AG20443 (cell line): ENCODE measurements at places on chromosomes 3 and 15.
A peak's percentile ranks its signal among the peaks of the same experiment; 100 is the strongest.

DNA sequence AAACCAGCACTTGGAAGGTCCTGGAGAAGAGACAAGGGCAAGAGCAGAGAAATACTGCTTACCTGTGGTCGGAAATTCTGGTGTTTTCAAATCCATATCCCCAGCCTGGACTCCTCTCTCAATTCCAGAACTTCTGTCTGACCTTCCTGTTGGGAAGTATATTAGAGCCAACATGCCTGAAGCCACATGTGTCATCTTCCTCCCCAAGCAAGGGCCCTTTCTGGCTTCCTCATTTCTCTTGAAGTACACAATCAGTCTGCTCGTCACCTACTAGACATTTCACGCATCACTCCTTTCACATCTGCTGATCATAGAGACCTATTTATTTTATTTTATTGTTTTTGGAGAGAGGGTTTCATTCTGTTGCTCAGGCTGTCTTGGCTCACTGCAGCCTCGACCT lies 8.4 kb downstream of the PARP14 start:
- no peak for DNase-seq

- no peak for DNase-seq
Observed at GRCh38 chr3:67048067-67048714, 50.1 kb downstream of the KBTBD8 start.

DNA sequence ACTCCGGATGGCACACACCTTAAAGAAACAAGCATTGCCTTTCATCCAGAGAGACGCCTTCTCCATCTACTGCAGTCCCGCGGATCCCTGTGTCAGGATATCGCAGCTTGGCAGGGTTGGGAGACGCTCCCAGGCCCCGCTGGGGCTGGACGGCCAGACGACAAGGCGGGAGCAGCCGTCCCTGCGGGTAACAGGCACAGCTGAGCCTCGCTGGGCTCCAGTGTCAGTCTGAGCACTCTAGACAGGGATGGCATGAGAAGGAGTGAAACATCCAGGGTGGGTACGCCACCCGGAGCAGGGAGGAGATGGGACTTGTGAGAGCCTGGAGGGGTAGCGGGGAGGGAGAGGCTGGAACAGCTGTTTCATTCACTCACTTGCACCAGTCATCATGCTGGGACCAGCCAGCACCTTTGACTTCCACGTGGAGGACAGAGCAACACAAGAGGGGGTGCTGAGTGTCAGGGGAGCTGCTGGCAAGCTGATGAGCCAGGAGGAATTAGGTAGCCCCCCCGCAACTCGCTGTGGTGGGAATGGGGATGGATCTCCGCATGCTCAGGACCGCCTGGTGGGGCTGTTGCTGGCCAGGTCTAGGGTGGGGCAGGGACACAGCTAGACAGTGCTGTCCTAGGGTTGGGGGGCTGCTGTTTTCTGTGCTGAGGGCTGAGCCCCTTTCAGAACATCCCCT lies 31.6 kb upstream of the SNRPA1 start:
- no peak for DNase-seq

GRCh38 chr15:41010345-41010744 lies 57.1 kb downstream of the CHAC1 start:
- DNase-seq, result no peak

DNA sequence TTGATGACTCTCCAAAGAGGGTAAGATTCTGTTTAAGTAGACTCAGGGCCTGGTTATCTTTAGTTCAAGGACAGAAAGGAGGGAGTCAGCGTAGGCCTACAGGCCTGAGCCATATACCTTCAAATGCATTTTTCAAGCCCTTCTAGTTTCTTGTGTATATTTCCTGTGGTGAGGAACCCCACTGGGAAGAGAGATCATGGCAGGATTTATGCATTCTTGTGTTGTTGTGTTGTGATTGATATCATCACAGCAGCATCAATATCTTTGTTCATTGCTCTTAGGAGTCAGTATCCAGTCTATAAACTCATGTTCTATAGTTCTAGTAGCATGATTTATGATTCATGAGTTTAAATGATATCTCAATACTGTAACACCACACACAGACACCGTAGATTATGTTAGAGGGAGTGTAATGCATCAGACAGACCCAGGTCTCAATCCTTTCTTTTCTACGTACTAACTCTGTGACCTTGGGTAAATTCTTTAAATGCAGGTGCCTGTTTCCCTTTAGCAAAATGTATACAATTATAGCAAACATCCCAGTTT lies 427.5 kb downstream of the PDCD6IP start:
- DNase-seq, result no peak

DNA sequence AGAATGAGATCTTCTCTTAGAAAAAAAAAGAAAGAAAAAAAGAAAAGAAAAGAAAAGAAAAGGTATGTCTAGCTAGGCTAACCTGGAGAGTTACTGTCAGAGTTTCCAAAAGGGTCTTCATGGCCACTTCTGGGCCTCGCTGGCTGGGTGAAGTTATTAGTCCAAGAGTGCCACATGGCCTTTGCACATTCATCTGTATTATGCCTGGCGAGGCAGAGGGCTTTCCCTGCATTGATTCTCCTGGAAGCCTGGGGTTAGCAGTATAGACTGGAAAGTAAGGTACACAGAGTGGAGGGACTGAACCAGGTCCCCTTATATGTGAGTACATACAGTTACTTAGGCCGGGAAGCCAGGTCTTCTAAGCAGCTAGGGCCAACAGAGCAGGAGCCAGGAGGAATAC lies 54.8 kb upstream of the CGNL1 start:
- no peak for DNase-seq

DNA sequence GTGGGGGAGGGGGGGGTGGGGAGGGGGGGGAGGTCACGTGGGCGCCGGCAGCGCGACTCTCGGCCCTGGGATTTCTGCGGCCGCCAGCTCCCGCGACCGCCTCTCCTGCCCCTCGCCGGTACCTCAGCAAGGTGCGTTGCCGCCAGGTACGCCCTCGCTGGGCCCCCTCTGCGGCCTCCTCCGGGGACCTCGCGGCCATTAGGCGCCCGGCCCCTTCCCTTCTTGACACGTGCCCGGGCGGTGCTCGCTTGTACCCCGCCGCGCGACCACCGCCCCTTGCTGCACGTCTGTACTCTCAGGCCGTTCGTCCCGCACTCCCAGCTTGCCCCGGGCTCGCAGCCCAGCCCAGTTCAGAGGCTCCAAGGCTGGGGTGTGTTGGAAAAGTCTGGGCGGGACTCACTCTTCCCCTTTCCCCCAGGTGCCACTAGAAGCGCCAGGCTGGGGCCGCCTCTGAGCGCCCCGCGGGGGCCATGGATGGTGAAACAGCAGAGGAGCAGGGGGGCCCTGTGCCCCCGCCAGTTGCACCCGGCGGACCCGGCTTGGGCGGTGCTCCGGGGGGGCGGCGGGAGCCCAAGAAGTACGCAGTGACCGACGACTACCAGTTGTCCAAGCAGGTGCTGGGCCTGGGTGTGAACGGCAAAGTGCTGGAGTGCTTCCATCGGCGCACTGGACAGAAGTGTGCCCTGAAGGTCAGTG lies at the start of gene MAPKAPK3:
Gene MAPKAPK3 (plus strand): TSS at position 56 of the 696 bp plus-strand sequence. CDS start 415 bp downstream, at position 471.
- peak; percentile 28 for DNase-seq
